ENCODE measurements at places on chromosomes 4 and X.

DNA sequence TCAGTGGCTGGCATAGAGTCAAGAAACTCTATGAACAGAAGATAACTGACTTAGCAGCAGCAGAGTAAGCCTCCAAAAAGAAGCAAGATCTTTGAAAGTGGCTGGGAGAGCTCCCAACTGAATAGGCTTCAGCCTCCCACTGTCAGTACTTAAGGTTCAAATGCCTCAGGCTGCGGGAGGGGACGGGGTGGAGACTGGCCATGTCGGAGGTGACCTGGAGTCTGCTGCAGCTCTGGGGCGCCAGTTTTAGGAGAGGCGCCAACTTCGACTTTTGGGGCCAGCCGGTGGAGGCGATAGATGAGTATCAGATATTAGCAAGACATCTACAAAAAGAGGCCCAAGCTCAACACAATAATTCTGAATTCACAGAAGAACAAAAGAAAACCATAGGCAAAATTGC, 67.3 kb downstream of the TMEM144 start:
- no peak for DNase-seq

DNA sequence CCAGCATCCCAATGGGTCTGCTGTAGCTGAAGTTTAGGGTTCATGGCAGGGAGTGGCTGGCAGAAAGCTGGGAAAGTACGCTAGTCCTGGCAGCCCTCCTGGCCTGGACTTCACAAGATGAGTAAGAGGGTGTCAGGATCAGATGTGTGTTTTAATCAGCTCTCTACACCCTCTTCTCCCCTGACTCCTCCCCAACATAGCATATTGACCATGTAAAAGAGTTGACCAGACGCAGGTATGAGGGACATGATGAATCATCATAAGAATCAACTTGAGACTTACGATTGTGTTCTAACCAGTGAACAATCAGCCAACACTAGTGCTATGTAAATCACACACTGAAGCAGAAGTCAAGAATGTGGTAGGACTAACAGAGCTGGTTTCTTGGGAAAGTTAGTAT, 5.3 kb downstream of the SOWAHB start:
- no peak for DNase-seq

- no peak for DNase-seq
These were observed 21.4 kb upstream of the FAM9B start for GRCh38 chrX:9055354-9055753.

DNA sequence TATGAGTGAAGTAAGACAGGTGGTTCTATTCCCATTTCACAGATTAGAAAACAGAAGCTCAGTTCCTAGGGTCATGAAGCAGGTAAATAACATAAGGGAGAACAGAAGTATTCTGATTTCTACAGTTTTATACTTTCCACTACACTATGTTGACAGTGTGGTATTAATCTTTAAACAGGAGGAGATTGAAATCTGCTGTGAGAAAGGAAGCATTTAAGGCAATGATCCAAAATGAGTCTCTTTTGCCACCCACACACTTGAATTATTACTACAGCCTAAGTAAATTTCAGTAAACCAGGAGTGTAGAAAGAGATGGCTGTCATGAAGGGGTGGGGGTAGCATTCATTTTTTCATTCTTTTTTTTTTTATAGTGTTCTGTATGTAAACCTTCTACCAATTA, 893.0 kb downstream of the C4orf33 start:
- DNase-seq, result no peak

DNA sequence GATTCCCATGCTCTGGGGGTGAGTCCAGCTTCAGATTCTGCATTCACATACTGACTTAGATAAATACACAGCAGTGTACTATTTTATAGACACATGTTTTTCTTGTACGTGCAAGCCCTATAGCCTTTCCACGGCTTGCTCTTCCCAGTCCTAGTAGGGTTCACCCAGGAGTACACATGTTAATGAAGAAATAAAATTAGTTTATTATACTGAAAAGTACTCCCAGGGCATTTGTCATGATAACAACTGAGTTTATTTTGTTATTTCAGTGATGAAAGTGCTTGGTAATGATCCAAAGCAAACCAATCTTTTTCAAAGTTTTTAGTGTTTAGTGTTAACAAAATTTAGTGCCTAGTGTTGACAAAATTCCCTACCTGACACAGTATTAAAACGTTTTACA, 21.3 kb downstream of the MAPK10 start:
- DNase-seq, result no peak

- DNase-seq, result no peak
These were observed 27.3 kb upstream of the JADE1 start for GRCh38 chr4:128782076-128782715.

- no peak for DNase-seq
These were observed 9.5 kb upstream of the BMP2K start for GRCh38 chr4:78766650-78767049.

- DNase-seq, result no peak
These were observed 408.5 kb downstream of the KLHL13 start for GRCh38 chrX:117707948-117708743.

DNA sequence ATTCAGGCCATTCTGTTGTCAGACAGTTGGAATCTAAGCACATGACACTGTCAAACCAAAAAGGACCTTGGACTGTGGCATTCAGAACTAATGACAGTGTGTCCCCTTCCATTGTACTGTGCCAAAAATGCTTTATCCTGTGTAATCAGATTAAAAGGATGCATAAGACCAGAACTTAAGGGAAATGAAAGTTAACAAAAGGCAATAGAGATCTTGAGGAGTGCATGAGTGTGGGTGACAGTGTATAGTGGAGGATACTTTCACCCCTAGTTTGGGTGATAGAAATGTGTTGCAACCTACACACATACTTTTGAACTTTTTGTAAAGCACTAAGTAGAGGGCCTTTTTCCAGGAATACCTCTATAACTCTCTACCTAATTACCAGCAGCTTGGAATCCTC, 4.5 kb downstream of the CYSLTR1 start:
- DNase-seq, result no peak

DNA sequence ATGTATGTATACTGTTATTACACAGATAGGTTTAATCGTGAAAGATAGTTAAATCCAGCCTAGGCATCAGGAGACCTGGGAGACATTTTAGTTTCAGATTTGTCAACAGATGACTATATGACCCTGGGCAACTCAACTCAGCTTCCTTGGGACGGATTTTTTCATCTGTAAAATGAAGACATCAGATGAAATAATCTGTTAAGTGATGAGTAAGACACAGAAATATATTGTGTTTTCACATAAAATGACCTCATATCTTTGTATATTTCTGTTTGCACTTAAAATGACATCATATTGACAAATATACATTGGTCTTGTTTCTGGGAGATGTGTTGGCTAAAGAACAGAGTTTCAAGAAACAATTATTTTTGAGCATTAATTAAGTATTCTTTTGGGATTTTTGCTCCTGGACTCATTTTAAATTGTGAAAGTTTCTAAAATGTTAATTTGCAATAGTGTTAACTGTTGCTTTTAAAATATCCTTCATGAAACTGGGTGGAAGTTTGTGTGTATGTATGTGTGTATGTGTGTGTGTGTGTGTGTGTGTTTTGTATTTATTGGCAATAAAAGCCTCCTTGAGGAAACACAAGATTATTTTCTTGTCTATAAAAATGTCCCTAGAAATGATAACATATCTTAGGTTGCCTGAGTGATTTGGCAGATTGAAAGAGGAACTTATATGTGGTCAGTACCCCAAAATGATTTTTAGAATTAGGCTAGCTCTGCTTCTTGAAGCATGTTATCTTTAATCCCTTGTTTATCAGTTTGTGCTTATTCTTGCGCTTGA, 29.1 kb upstream of the MMAA start:
- DNase-seq, result no peak

DNA sequence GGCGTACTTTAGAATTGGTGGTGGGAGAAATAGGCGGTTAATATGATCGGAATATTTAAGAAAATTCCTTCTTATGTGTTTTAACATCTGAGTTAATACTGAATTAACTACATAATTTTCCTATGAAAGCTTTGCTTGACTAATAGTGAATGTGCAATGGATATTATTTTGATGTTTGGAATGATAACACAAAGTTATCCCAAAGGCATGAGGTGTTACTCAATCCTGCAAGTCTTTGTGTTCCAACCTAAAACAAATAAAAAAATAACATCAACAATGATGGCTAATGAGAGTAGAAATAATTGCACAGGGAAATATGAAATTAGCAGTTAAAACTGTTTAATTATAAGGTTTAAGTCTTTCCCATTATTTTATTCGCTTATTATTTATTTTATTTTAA, 183.6 kb upstream of the ARSJ start:
- DNase-seq, result no peak

DNA sequence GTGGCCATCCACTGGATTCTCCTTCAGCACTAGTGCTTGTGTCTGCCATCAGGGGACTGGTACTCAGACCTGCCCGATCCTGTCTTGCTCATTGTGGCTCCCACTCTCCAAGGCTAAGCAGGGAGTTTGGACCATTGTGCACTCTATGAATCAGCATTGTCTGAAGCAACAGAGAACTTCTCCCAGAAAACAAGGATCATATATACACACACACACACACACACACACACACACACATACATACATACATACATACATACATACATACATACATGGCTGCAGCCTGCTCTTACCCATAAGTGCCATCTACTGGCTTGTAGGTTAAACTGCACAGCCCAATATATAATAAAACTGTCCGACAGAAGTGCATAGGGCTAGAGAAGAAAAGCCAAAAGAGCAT, 345.3 kb upstream of the LCORL start:
- DNase-seq, result no peak

DNA sequence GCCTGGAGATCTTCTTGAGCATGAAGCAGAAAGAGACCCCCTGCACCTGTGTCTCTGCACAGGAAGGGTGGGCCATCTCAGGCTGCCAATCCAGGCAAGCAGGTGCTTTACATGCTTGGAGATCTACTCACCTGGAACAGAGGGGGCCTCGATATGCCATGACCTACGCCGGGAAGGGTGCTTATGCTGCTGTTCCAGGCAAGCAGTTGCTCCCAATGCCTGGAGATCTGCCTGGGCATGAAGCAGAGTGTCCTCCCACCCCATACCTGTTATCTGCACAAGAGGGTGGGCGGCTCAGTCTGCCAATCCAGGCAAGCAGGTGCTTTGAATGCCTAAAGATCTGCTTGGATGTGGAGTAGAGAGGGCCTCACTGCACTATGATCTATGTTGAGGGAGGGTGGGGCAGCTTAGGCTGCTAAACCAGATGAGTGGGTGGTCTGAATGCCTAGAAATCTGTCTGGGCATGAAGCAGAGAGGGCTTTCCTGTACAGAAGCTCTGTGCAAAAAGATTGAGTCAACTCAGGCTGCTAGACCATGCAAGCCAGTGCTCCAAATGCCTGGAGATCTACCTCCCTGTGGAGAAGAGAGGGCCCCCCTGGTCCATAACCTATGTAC, 104.5 kb upstream of the QRFPR start:
- no peak for DNase-seq

GRCh38 chrX:39559229-39559628, 538.5 kb downstream of the BCOR start:
- no peak for DNase-seq

DNA sequence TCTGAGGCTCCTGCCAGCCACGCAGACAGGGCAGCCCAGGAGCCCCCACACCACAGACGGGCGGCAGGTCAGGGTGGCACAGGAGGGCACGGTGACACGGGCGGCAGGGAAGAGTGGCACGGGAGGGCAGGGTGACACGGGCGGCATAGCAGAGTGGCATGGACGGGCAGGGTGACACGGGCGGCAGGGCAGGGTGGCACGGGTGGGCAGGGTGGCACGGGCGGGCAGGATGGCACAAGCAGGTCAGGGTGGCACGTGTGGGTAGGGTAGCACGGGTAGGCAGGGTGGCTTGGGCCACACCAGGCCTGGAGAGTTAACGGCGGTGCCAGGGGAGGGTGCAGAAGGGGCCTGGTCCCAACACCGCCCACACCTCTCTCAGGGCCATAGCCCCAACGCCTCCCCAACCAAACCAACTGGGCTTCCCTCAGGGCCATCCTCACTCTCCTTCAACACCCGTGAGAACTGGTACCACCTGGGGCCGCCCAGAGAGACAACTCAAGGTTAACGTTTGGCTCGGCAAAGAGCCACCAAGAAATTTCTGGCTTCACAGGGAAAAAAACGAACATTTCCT, 3.4 kb downstream of the CTBP1 start:
- no peak for DNase-seq

DNA sequence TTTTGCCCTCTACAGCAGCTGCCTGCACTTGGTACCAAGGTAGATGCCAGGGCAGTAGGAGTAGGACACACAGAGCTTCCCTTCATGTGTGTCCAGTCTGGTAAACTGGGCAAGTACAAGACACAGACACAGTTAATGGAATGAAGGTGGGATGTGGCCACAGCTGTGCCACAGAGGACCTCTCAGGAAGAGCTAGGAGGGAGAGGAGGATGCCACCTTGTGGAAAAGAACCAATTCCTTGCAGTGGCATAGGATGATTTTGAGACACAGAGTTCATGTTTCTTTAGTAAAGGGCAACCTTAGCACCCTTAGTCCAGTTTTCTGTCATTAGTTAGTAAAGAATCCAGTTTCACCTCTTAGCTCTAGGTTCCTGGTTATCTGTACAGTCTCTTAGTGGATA, 36.3 kb upstream of the TBC1D14 start:
- no peak for DNase-seq

DNA sequence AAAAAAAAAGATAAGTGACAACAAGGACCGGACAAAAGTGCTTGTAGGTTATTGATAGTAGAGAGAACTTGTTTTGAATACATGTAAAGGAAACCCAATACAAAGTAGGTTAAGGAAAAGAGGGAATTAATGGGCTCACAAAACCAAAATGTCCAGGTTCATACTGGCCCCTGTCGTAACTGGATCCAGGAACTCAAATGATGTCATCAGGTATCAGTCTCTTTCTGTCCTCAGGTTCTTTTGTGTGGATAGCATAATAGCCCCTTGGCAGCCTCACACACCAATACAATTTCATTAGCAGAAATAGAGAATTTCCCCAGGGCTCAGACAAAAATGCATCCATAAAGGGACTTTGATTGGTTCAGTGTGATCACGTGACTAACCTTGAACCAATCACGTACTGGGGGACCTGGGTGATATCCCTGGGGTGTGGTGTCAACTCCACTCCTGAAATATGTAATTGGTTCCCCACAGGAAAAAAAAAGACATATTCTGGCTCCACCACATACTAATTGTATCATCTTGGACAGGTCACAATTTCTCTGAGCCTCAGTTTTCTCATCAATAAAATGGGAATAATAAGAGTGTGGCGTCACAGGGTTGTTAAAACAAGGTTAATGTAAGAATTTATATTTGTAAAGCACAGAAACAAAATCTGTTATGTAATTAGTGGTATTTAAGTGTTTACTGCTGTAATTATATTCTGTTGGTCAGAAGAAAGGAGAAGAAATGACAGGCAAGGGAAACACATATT, 174.8 kb downstream of the PDGFRA start:
- no peak for DNase-seq

GRCh38 chr4:104989371-104989770, 157.3 kb upstream of the TET2 start:
- no peak for DNase-seq

DNA sequence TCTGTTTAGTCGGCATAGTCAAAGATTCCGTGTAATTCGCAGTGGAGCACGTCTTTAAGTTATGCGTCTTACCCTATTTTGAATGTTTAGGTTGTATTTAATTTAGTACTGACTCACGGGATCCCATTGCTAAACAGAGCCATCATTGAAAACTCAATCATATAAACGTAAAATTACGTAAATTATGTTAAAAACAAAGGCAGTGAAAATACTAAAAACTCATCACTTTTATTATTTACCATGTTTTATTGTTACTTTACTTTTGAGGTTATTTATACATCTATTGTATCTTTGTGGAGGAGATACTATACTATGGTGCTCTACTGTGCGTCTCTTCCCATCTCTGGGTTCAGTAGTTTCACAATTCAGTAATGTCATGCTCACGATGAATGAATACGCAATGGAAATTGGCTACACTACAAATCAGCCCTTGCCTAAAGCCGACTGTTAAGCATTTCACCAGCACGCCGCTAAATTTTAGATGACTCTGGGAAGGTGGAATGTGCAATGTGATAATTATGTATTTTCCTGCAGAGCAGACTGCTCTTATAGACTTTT, 944 bp downstream of the FUNDC2 start:
- no peak for DNase-seq

Data from stimulated activated naive B cell treated with anti-CD40 and anti-IgM and Interleukin-4, amounts not matched to agents 10 μg/mL and 1 μg/mL and 100 μg/mL, for 72 hours (primary cell).